Stimulated activated CD8-positive, alpha-beta memory T cell treated with anti-CD3 and anti-CD28 coated beads, Interleukin-12 subunit alpha, Interleukin-12 subunit beta, amount 100 ng/mL, for 4 hours (primary cell): ENCODE measurements at places on chromosomes 12 and 14.

GRCh38 chr14:44291366-44291915 is 215.6 kb downstream of the FSCB start:
- no peak for DNase-seq

DNA sequence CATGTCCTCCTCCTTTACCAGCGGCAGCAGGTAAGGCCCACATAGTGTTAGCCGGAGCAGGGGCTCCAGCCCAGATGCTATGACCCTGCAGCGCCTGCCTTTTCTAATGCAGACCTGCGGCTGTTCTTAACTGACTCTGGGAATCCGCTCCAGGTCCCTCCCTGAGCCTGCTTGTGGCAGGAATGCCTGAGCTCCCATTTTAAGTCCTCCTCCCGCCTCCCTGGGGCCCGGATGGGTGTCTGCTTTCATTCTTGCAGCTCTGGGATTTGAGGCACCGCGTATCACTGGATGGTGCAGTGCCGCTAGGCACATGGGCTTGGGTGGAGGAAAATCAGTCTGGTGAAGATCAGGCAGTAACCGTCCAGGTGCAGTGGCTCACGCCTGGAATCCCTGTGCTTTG is 7.6 kb downstream of the TSPAN9 start:
- DNase-seq = no peak

- no peak for DNase-seq
Measured at GRCh38 chr14:50821510-50822464, 9.2 kb downstream of the NIN start.

DNA sequence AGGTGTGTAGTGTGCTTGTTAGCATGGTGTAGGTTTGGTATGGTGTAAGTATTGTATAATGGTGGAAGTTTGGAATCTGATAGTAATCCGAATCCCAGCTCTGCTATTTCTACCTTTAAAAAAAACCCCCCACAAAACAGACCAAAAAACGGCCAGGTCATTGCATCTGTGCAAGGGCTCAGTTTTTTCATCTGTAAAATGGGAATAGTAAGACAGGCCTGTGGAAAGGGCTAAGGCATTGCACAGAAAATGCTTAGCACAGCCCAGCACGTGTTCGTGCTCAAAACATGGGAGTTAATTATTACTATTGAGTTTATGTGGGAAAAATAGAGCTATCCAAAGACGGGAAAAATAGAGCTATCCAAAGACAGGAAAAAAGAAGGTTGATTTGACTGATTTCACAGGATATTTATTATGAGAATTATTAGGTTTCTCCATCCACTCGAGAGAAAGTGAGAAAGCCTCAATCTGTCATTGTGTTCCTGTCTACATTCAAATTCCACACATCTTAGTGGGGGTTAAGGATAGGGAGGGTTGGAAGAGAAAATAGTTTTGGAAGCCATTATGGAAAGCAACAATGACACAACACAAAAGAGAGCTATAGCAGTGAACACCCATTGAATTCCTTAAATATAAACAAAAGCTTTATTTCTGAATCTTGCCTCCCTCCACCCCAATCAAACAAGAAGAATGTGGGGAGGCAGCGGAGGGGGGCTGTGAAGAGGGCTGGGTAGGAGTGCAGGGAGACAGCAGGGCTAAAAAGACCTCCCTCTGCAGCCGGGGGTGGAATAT is 126.8 kb upstream of the MAX start:
- no peak for DNase-seq
